Pancreas (tissue), 10 donors: ENCODE measurements at places on chromosomes 6 and 20. TPM values are rescaled to one million over a fixed set of nuclear protein-coding genes. Genes with fewer than 3 reads are reported as not detected.

- DNase-seq = no peak
These were observed 125.6 kb upstream of the MARCKS start for GRCh38 chr6:113731541-113731940.

DNA sequence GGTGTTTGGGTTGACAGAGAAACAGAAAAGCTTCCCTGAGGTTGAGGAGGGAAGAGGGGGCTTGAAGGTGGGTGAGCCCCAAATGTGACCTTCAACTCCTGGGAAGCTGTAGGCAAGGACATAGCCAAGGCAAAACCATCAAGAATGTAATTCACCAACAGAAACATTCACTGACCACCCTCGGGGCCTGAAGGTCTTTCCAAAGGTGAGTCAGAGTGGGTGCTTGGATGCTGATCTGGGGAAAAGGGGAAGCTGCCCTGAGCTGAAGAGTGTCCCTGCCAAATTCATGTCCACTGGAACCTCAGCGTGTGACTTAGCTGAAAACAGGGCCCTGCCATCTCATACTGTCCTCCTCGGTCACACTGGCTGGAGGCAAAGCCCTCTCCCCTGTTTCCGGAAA, 234.2 kb upstream of the SULF2 start:
- no peak for DNase-seq

DNA sequence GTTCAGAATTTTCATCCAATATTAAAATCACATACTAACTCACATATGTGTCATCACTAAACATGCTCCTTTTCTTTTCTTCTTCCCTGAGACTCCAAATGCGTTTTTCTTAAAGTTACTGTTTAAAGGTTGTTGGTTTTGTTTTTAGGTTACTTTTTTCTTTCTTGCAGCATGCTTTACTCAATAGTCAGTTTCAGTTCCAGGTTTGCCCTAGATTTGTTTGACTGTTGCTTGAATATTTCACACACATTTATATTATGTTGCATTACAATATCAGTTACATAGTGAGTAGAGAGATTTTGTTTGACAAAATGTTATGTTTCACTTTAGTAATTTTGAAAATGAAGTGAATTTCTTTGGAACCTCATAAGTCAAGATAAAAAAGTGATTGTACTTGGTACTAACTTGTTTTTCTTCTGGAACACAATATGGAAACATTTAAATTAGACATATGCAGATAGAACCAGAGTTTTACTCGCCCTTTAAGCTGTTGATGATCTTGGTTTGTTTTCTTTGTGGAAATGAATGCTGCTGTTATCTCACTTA, 27.3 kb downstream of the FNDC1 start:
- DNase-seq = no peak

DNA sequence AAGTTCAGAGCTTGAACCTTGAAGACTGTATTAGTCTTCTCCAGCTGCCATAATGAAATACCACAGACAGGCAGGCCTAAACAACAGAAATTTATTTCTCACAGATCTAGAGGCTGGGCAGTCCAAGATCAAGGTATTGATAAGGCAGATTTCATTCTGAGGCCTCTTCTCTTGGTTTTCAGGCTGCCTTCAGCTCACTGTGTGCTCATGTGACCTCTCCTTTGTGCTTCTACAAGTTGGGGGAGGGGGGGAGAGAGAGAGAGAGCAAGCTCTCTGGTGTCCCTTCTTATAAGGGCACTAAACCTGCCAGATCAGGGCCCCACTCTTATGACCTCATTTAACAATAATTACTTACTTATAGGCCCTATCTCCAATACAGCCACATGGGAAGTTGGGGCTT, 102.6 kb upstream of the RSPO3 start:
- DNase-seq = no peak

Gene ATP9A
- total RNA-seq = 21.6 TPM

Gene TENT5A
- 3.3 TPM for total RNA-seq

DNA sequence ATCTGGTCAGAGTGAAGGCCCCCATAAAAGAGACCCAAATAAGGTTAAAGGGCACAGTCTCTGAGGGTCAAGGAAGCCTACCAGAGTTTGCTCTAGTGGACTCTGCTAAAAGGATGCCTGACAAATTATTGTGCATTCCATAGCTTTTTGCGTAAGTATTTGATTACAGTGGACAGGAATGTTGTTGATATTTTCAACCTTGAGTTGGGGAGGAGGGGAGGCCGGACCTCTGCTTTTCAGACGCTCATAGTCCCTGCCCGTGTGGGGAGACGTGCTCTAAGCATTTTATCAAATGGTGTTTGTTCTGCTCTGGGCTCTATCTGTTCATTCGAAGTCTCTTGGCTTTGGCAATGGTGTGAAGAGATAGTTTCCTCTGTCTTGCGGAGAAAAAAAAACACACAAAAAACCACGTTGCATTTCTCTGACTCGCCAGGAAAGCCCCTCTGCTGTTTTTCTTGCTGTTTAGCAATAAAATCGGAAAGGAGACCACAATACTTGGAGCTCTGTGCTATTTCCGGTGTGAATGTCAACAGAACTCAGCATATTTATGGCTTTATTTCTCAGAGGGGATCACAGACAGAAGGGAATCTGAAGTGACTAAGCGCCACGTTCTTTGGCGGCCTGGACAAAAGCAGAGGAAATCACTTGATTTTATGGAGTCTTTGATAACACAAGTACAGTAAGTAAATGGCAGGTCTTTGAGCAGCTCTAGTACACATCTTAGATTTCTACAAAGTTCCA, 159.8 kb downstream of the ZFP64 start:
- no peak for DNase-seq

DNA sequence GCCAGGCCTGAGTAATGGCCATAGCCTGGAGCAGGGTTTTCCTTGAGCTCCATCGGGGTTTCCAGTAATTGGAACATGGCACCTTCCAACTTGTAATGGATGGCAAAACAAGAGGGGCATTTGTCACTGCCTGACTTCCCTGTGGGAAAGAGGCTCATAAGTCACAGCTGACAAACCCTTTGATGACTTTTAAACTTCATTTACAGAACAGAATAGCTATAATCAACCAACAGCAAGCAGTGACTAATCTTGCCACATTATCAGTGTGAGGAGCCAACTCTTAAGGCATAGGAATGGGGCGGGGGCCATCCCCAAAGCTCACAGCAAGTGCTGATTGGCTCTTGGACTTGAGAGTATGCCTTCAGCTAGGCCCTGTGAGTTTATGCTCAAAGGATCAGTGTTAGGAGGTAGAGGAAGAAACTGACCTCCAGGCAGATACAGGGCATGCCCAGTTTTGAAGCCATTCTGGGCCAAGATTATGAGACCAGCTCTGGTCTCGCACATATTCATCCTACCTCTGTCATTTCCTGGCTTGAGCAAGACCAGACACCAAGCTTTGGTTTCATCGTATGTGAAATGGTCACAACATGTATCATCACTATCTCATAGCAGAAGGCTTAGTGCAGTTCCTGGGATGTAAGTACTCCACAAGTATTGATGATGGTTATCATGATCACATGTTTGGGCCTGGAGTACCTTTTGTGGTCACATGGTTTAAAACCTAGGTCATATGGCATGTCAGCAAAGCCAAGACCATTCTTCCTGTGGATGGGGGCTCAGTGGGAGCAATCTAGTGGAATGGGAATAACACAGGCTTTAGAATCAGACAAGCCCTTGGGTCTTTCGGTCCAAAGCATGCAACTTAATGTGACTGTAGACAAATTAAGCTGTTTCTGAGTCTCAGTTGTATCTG, 49.2 kb downstream of the EIF2S2 start:
- no peak for DNase-seq
